RKO (cell line): ENCODE measurements at places on chromosomes 1 and 21.

DNA sequence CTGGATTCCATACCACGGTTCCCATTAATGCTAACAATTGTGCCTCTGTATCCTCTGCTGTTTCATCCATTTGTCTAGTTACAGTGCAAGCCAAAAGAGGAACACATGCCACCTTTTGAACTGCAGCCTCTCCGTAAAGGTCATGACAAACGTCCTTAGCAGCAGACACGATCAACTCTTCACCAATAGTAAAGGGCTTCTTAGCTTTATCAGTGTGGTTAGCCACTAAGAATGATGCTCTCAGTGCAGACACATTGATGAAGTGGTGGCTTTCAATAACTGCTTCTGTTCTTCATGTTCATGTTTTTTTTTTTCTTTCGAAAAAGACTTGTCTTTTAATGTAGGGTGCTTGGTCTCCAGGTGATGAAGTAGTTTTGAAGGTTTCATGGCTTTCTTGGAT is 14.3 kb downstream of the XPR1 start:
- DNase-seq: no peak

- no peak for DNase-seq
Measured at GRCh38 chr1:115794976-115795639, 26.6 kb upstream of the CASQ2 start.

- DNase-seq: no peak
Measured at GRCh38 chr21:45093035-45093532, 18.7 kb downstream of the ADARB1 start.

GRCh38 chr1:213989002-213989855 is 1.5 kb downstream of the PROX1 start:
- no peak for DNase-seq

GRCh38 chr1:108591466-108591865 is 31.6 kb downstream of the EEIG2 start:
- no peak for DNase-seq
